Epithelial cell of alveolus of lung (primary cell): ENCODE measurements at places on chromosomes 2 and 18. TPM values are rescaled to one million over a fixed set of nuclear protein-coding genes. Genes with fewer than 3 reads are reported as not detected.

Gene COLEC11
- total RNA-seq, result 2.9 and 3.5 TPM in 2 replicates

Gene ST8SIA5
- 0.24 TPM in 1 of 2 replicates, not detected in the other for total RNA-seq

Gene ALPG
- total RNA-seq, result not detected in 2 replicates

Gene GREB1
- total RNA-seq, result 0.13 and 1.4 TPM in 2 replicates

Gene FAM110C
- under 0.01 and 0.16 TPM in 2 replicates for total RNA-seq

Gene SPATA3
- total RNA-seq, result not detected in 2 replicates

Gene RGPD5
- 2.8 and 8.1 TPM in 2 replicates for total RNA-seq

Gene GDF7
- total RNA-seq, result not detected in 2 replicates

Gene FABP1
- not detected in 2 replicates for total RNA-seq
